ENCODE measurements at places on chromosomes 13 and 19. TPM values are rescaled to one million over a fixed set of nuclear protein-coding genes. Genes with fewer than 3 reads are reported as not detected.
A peak's percentile ranks its signal among the peaks of the same experiment; 100 is the strongest.

- H3K4me1 ChIP-seq, result no peaks in the 10 kb centered on the region
- H3K27ac ChIP-seq, result no peak overlapping the region
- H3K27me3 ChIP-seq, result no peaks in the 10 kb centered on the region
- H3K4me3 ChIP-seq, result no peak overlapping the region
- H3K36me3 ChIP-seq, result peaks cover 14% of the 10 kb centered on the region
Observed at GRCh38 chr19:46381756-46382345, 31.5 kb downstream of the CCDC8 start.

DNA sequence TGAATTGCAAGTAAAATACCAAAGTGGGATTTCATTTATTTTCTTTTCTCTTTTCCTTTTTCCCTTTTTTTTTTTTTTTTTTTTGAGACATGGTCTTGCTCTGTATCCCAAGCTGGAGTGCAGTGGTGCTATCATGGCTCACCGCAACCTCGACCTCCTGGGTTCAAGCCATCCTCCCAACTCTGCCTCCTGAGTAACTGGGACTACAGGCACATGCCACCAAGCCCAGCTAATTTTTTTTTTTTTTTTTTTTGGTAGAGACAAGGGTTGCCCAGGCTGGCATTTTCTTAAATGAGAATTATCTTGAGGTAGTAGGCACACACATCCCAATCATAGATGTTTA, 68.5 kb upstream of the GPR183 start:
- H3K4me3 ChIP-seq, result no peak overlapping the region
- no peaks in the 10 kb centered on the region for H3K4me1 ChIP-seq
- no peaks in the 10 kb centered on the region for H3K27me3 ChIP-seq
- peaks cover 5% of the 10 kb centered on the region for H3K36me3 ChIP-seq

The ZNF527 gene
- 1.6 TPM for polyA plus RNA-seq

- no peak for DNase-seq
- no peaks in the 10 kb centered on the region for H3K36me3 ChIP-seq
- no peaks in the 10 kb centered on the region for H3K27me3 ChIP-seq
- peak overlapping the region; percentile 66 for H3K27ac ChIP-seq
Observed at GRCh38 chr19:55644191-55644833, 863 bp downstream of the ZNF581 start.

DNA sequence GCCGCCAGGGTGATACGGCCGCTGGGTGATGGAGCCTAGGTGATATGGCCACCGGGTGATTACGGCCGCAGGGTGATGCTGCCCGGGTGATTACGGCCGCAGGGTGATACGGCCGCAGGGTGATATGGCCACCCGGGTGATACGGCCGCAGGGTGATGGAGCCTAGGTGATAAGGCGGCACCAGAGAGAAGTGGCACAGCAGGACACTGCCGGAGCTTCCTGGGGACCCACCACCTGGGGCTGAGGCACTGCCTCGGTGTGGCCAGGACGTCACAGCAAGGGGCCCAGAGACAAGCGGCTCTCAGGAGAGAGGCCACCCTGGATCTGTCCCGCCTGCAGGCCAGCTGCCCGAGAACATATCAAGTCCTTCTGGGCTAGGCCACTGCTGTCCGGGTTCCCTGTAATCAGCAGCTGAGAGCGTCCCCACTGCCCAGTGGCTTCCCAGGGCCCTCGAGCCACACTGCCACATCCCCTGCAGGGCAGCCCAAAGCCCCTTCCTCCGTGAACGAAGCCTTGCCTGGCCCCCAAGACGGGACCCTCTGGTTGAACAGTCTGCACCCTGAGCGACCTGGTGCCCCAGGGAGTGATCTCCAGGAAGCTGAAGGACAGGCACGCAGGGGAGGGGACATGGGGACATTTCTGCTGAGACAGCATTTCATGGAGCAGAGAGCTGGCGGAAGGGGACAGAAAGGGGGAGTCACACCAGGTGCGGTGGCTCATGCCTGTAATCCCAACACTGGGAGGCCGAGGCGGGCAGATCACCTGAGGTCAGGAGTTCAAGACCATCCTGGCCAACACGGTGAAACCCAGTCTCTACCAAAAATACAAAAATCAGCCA, 22.1 kb downstream of the ZNF787 start:
- no peak overlapping the region for H3K27ac ChIP-seq
- H3K4me1 ChIP-seq, result no peaks in the 10 kb centered on the region
- no peaks in the 10 kb centered on the region for H3K27me3 ChIP-seq
- no peak for DNase-seq

GRCh38 chr13:97191142-97191541, 31.0 kb upstream of the MBNL2 start:
- H3K4me3 ChIP-seq, result no peak overlapping the region
- H3K27me3 ChIP-seq, result no peaks in the 10 kb centered on the region
- DNase-seq, result peak; percentile 55
- H3K36me3 ChIP-seq, result no peaks in the 10 kb centered on the region

DNA sequence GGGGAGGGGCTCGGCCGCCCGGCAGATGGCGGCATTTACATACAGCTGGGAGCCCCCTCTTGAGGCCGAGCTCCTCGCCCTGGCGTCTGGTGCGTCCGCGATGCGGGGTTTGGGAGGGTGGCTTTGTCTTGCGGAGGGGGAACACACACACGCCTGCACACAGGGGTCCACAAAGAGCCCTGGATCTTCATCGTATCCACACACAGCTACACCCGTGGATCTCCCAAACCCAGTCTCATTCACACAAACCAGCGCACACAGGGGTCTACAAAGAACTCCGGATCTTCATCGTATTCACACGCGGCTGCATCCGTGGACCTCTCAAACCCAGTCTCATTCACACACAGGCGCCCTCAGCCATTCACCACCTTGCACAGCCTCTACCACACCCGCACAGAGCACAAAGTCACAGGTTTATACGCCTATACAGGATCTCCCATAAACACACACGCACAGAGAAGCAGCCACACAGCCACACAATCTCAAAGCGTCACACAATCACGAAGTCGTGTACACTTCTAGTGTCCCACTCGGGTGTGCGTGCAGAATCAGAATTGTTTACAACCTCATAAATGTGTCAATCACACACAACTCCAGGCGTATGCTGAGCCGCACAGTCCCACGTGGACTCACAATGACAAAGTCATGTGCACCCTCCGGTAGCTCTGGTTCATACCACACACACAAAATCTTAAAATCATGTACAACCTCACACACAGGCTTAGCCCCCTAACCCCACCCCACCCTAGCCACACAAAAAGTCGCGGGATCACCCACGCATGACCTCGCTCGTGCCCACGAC, 550 bp upstream of the DLL3 start:
- no peak overlapping the region for H3K27ac ChIP-seq
- no peak overlapping the region for H3K4me3 ChIP-seq
- H3K4me1 ChIP-seq, result no peaks in the 10 kb centered on the region
- no peaks in the 10 kb centered on the region for H3K36me3 ChIP-seq
- H3K27me3 ChIP-seq, result peaks cover 3% of the 10 kb centered on the region
- DNase-seq, result peak; percentile 59

The PRR20A gene
- polyA plus RNA-seq, result not detected

DNA sequence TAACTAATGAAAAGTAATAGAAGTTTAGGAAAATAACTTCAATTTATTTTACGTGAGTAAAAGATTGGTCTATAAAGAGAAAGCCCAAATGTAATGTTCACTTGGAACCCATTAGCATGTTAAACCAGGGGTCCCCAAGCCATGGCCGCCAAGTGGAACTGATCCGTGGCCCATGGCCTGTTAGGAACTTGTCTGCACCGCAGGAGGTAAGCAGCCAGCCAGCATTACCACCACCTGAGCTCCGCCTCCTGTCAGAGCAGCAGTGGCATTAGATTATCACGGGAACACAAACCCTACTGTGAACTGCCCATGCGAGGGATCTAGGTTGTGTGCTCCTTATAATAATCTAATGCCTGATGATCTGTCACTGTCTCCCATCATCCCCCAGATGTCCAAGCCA, 818.7 kb upstream of the GPC6 start:
- no peaks in the 10 kb centered on the region for H3K27me3 ChIP-seq
- H3K4me3 ChIP-seq, result no peak overlapping the region
- H3K36me3 ChIP-seq, result no peaks in the 10 kb centered on the region
- no peak for DNase-seq

The FBXO27 gene
- polyA plus RNA-seq, result 16.6 TPM

DNA sequence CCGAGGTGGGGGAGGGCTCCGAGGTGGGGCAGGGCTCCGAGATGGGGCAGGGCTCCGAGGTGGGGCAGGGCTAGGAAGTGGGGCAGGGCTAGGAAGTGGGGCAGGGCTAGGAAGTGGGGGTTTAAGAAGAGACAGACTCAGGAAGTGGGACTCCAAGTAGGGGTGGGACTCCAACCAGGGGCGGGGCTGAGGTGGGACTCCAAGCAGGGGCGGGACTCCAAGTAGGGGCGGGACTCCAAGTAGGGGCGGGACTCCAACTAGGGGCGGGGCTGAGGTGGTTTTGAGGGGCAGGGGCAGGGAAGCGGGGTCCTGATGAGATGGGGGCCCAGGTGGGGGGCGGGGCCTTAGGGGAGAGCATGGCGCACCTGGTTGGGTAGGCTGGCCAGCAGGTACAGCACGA, 13.6 kb downstream of the CFD start:
- no peak overlapping the region for H3K27ac ChIP-seq
- no peaks in the 10 kb centered on the region for H3K4me1 ChIP-seq
- peak; percentile 47 for DNase-seq
- H3K36me3 ChIP-seq, result peaks cover 8% of the 10 kb centered on the region
